ENCODE measurements at places on chromosomes 12 and 14. TPM values are rescaled to one million over a fixed set of nuclear protein-coding genes. Genes with fewer than 3 reads are reported as not detected.

Gene INHBC
- not detected for polyA plus RNA-seq

Gene KRT5
- polyA plus RNA-seq: not detected

DNA sequence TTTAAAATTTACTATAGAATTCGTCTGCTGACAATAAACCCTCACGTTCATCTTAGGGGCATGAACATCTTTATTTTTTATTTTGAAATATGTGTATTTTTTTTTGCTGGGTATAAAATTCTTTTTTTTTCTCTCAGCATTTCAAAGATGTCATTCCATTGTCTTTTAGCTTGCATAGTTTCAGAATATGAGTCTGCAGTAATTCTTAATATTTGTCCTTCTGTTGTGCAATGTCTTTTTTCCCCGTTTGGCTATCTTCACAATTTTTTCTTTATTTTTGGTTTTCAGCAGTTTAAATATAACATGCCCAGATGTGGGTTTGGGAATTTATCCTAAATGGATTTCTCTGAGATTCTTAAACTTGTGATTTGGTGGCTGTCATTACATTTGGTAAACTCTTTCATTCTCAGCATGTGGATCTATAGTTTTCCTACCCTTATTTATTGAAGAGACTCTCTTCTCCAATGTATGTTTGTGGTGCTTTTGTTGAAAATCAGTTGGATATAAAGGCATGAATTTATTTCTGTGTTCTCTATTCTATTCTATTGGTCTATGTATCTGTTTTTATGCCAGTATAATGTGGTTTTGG is 37.8 kb upstream of the PLBD1 start:
- DNase-seq: peak; percentile 6

- no peak for DNase-seq
Measured at GRCh38 chr14:92652413-92653151, 95.8 kb downstream of the LGMN start.

Gene KCNMB4
- 0.04 TPM for polyA plus RNA-seq

- no peak for DNase-seq
Measured at GRCh38 chr14:77102154-77102553, 4.1 kb downstream of the CIPC start.

Gene DNAH10
- 0.37 TPM for polyA plus RNA-seq

DNA sequence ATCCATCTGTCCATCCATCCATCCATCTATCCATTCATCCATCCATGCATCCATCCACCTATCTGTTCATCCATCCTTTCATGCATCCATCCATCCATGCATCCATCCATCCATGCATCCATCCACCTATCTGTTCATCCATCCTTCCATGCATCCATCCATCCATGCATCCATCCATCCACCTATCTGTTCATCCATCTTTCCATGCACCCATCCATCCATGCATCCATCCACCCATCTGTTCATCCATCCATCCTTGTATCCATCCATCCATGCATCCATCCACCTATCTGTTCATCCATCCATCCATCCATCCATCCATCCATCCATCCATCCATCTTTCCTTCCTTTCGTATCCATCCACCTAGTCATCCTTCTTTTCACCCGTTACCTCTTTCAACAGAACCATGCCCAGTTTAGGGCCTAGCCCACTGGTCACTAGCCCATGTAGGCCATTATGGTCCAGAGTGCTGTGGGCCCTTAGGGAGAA is 66.3 kb downstream of the KIF26A start:
- DNase-seq: no peak

GRCh38 chr12:102631274-102631673 is 150.9 kb upstream of the IGF1 start:
- peak; percentile 15 for DNase-seq

- DNase-seq: peak; percentile 65
Measured at GRCh38 chr12:78229591-78230101, 399.0 kb downstream of the NAV3 start.

- DNase-seq: no peak
Measured at GRCh38 chr12:98719515-98720504, 74.7 kb downstream of the APAF1 start.

Gene LPAR5
- polyA plus RNA-seq: 0.58 TPM

DNA sequence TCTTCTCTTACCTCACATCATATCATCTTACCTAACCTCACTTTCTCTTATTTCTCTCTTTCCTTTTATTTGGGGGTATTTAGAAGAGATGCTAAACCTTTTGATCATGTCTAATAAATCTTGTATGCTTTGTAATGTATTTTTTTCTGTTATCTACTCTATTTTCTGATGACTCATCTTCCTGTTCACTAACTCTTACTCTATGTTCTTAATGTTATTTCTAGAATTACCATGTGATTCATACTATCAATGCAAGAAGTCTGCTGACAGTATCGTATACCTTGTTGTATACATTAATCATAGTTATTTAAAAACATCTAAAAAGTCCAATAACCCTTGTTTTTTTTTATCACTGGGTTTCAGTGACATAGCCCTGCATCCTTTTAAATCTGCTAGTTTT is 62.3 kb downstream of the MGAT4C start:
- no peak for DNase-seq

DNA sequence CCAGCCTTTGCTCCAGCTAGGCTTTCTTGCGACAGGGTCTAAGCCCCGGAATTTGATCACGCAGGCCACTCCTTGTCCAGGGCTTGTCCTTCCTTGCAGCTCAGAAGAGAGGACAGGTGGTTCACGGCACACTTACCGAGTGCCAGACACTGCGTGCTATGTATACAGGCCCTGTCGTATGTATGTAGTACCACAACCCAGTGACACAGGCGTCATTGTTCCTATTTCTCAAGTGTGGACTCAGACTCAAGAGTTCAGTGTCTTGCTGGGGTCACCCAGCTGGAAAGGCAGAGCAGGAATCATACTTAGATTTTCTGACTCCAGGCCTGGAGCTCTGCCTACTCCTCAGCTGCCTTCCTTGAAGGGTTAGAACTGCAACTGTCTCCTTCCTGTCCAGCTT is 153.9 kb downstream of the SMOC1 start:
- DNase-seq: no peak

DNA sequence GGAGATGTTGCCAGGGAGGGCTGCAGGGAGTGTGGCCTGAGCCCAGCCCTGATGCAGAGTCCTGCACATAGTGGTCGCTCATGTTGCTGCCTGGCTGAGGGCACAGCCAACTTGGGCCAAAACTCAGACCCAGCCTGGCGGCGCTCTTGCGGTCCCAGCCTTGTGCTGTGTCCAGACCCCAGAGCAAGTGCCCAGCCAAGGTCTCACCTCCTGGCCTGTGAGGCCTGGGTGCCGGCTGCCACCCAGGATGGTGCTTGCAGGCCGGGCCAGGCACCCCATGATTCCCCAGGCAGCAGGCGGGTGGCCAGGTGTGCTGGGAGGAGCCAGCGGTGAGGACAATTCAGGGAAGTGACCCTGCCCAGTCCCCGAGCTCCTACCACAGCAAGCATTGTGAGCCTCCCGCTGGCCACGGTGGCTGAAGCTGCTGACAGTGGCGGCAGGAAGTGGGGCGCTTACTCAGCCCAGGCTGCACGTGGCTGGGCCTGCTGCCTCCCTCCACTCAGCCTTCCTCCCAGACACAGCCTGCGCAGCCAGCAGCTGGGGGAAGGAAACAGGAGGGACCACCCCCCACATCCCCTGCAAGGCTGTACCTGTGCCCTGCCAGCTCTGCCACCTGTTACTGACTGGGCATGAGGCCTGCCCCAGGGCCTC is 17.7 kb upstream of the PGF start:
- DNase-seq: no peak

GRCh38 chr12:109797905-109798669 is 35.1 kb downstream of the TRPV4 start:
- no peak for DNase-seq

DNA sequence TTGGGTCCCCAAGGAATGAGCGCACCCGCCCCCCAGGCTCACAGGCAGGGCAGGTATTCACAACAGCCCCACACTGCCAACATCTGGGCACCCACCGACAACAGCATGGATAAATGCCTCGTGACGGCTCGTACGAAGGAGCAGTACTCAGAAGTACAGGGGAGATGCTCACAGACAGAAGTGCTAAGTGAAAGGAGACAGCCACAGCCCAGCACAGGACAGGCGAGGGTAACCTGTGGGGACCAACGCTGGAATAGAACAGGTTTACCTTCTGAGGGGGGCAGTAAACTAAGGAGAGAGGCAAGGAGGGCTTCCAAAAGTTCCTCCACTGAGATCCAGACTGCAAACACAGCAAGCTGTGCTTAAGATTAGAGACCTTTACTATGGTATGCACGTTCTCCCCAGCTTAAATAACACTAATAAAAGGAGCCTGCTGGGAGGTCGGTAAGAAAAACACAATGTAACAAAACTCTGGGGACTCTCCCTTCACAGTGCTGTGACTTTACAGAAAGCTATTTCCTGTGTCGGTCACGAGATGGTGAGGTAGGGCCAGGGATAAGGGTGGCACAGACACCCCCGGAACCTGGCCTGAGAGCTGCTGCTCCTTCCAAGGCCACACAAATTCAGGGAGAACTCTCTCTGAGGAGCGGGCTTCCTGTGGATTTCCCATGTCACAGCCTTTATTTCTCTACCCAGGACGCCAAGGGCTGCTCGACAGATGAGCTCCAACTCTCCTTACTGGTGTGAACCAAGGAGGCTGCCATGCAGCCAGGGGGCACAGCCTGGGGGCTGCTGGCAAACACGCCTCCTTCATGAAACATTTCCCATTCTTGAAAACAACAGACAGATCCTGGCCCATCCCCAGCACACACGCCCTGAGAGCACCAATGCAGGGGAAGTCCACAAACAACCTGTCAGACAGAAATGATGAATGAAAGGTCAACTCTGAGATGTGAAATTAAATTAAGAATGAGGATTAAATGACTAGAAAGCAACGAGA is 26.3 kb downstream of the SLC15A4 start:
- no peak for DNase-seq

- DNase-seq: no peak
Measured at GRCh38 chr12:5952031-5952430, 7.0 kb upstream of the ANO2 start.

Gene MYF5
- not detected for polyA plus RNA-seq

Gene GNB3
- 3.7 TPM for polyA plus RNA-seq

GRCh38 chr14:61625165-61625564 is 70.1 kb upstream of the HIF1A start:
- peak; percentile 10 for DNase-seq

DNA sequence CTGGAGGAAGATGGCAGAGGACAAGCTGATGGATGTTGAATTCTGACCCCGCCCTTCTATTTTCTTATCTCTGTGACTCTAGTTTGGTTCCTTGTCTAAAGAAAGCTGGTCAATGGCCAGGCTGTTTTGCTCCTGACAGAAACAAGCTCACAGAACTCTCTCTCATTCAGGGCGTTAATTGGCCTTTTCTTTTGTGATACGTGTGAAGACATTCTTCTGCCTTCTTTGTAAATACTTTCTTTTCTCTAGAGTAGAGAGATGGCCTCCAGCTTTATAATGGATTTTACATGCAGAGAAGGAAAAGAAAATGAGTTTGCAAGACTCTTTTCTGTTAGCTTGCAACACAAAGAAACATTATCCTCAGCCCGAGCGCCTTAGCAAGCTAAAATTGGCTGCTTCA is 492.2 kb upstream of the CCDC196 start:
- DNase-seq: no peak

DNA sequence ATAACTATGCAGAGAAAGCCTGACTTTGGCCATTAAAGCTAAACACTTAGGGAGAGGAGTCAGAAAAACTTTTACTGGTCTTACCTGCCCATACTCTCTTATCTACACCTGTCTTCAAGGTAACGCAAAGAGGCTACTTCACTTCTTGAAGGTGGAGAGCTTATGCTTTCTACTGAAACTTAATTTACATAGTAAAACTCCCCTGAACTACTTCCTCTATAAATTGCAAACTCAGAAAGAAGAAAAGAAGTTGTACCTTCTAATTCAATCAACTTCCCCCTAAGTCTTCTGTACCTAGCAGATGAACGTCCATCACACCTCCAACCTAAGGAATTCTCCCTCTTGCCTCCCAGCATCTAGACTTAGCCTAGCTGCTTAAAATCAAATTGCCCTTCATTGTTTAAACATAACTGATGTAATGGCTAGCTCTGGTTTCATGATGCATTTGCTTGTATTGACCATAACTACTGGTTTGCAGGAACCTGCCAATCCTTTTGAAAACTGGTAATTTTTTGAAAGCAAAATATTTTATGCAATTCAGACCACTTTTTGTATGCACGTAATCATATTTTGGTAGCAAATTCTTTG is 87.7 kb downstream of the STON2 start:
- no peak for DNase-seq

Gene GDF3
- polyA plus RNA-seq: not detected

Gene PSMB11
- polyA plus RNA-seq: not detected

DNA sequence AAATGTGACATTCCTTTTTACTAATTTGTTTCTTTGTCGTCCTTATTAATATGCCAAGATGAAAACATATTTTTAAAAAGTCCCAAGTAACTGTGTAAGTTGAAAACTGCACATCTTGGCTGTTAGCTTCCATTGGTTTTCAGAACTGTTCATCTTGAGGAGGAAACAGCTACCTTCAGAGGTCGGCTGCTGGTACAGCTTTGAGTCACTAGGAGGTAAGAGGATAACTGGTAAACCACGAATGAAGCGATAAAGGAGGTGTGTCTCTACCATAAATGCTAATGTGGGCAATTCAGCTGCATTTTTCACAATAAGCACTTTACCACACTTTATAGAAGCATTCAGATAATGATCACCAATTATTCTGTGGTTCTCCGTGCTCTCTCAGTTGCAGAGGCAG is 137.5 kb upstream of the KRAS start:
- no peak for DNase-seq

Gene COX8C
- polyA plus RNA-seq: not detected

DNA sequence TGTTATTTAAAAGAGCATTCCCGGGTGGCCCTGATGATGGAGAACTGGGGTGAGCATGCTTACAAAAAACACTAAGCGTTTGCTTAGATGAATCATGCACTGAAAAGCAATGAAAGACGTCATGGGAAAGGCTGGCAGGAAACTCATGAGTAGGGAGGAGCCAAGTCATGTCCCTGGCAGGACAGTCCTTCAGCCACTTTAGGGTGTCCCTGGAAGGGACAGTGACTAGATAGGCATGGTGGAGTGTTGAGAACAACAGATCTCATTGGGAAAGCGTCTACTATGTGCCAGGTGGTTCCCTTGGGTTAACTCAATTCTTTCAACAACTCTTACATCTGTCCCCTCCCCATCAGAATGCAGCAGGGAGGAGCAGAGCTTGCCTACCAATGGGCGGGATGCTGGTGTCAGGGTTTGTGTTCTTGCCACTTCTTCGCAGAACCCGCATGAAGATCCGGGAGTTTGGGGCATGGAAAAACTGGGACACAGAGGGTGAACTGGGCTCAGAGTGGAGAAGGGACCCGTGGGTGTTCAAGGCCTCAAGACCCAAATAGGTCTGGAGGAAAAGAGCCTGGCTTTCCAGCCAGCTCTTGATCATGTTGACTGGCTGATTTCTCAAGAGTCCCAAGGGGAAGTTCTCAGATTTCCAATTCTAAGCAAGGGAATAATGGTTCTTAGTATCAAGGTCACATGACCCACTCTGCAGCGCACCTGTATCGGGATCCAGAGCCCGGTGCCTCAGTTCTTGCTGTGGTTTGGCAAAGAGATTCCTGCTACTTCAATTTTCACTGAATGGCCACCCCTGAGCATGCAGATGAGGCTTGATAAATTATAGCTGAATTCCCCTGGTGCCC is 653.9 kb upstream of the TBX3 start:
- peak; percentile 84 for DNase-seq

Gene CPNE6
- not detected for polyA plus RNA-seq
